Thymus (tissue), 14 donors: ENCODE measurements at places on chromosomes 5 and 9.

DNA sequence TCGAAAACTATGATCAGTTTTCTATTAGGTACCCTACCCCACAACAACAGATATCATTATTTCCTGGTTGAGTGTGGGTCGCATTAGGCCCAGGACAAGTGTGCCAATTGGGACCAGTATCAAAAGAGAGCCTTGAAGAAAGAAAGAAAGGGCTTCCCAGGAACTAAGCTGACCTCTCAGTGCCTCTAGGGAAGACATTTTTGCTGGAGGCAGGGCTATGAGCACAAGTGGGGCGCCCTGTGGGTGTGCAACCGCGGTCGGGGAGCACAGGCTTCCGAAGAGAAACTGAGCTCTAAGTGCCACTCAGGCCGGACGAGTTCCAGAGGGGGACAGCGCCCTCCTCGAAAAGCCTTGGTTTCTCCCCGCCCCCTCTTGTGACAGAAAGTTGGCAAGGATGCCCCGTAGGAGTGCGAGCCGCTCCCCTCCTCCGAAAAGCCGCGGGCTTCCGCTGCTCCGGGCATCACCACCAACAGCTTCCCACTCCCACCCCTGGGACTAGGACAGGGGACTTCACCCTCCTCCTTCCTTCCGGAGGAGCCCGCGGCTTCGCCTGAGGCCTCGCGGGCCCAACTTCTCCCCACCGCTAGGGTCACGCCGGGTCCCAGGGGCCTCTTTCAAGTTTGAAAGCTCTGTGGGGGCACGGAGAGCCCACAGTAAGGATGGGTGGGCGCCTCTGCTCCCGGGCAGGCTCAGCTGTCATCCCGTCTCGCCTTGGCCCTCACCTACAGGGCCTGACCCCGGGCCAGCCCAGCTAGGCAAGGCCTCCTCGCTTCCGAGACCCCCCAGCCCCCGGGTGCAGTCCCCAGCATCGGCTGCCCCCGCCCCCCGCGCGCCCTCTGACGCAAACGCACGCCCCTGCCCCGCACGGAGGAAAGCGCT lies 2.0 kb downstream of the NR2F1-AS1 start:
- DNase-seq: no peak

DNA sequence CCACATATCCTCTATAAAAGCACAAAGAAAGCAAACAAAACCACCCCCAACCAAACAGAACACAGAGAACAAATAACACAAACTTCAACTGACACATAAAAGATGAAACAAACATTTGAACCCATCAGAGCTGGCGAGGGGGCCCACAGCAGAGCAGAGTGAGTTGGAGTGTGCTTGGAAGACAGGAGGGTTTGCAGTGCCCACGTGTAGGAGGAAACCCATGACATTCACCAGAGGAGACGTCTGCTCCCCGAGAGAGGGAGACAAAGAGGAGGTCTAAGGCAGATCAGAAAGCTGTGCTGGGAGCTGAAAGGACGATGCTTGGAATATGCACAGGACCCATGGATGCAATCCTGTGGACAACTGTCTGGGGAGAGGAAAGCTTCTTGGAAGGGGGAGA lies 27.0 kb downstream of the MRPL36 start:
- peak; percentile 15 for DNase-seq

DNA sequence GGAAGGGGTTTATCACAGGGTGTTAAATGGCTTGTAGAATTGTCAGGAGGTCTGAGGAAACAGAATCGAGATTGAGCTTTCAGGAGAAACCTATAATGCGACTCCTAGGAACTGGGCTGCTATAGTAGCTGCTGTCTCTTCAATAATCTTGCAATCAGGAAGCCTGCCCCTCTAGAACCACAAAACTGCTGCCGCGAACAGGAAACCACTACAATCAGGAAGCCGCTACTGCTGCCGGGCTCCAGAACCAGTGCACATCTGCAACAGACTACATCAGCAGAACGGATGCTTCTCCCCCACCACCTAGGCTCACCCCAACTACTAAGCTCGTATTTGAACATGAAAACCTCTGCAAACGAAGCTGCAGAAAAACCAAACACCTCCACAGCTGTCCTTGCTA lies 31.6 kb downstream of the TNFSF8 start:
- DNase-seq: peak; percentile 80

GRCh38 chr5:57725658-57726504 lies 243.3 kb upstream of the ACTBL2 start:
- DNase-seq: no peak

DNA sequence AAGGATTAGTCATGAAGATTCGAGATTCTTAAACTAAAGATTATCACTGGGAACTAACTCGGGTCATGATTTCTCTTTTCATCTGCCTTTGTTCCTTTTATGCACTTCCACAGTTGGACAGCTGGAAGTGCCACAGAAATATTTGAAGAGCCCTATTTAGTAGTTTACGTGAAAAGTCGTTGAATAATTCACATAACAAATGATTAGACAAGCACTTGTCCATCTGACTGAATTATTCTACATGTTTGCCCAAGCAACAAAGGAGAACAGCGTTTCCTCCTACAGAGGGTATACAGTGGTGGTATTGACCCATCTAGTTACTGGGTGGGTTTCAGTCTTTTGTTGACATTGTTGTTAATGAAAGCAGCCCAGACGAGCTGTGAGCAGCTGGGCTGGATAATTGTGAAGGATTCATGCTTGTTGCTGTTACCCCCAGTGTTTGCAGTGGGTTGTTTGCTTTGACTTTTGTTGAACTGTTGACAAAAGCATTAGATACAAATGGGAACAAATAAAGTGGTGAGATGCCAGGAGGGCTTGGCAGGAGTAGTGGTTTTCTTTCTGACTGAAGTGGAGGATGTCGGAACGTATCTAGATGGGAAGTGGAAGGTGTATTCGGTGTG lies 96.2 kb downstream of the TLE4 start:
- DNase-seq: no peak

DNA sequence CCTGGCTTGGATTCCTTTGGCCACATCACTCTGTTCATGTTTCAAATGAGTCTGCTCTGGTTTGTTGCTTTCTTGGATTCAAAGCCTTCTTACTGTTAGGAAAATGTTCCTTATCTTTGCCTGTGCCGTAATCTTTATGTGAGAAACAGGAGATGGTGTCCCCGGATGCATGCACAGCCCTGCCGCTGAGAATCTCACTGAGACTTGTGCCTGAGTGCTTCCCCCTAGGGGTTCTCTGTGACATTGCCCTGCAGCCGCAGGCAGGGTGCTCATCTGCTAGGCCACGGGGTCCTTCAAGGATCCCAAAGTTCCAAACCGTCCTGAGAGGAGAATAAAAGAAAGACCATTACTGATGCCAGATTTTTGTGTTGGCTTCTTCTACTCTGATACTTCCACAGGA lies 81.4 kb upstream of the ANKRD55 start:
- no peak for DNase-seq

- no peak for DNase-seq
Observed at GRCh38 chr9:85421641-85422040, 320.1 kb downstream of the AGTPBP1 start.

GRCh38 chr5:55222985-55223811 lies 3.9 kb downstream of the MCIDAS start:
- no peak for DNase-seq

- no peak for DNase-seq
Observed at GRCh38 chr5:159971514-159971913, 37.4 kb upstream of the TTC1 start.

GRCh38 chr5:65018763-65019162 lies 250.0 kb downstream of the CWC27 start:
- no peak for DNase-seq

DNA sequence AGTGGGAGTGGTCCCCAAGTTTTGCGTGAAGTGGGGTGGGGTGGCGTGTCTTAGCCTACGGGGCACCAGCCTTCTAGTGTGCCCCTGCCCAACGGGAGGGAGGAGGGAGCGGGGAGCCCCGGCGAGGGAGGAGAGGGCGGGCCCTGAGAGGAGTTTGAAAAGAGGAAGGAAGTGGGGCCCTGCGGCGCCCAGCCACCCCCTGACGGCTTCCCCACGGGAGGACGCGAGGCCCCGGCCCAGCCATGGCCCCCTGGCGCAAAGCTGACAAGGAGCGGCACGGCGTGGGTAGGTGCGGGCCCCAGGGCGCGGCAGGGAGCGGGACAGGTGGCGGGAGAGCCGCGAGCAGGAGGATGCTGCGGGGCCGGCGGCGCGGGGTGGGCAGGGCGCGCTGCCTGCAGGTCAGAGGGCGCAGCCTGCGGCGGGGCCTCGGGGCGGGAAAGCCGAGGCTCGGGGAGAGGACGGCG lies at the start of gene DOCK2:
Gene DOCK2 (plus strand): TSS at position 191 of the 464 bp plus-strand sequence. CDS start 52 bp downstream, at position 243.
- peak; percentile 61 for DNase-seq

DNA sequence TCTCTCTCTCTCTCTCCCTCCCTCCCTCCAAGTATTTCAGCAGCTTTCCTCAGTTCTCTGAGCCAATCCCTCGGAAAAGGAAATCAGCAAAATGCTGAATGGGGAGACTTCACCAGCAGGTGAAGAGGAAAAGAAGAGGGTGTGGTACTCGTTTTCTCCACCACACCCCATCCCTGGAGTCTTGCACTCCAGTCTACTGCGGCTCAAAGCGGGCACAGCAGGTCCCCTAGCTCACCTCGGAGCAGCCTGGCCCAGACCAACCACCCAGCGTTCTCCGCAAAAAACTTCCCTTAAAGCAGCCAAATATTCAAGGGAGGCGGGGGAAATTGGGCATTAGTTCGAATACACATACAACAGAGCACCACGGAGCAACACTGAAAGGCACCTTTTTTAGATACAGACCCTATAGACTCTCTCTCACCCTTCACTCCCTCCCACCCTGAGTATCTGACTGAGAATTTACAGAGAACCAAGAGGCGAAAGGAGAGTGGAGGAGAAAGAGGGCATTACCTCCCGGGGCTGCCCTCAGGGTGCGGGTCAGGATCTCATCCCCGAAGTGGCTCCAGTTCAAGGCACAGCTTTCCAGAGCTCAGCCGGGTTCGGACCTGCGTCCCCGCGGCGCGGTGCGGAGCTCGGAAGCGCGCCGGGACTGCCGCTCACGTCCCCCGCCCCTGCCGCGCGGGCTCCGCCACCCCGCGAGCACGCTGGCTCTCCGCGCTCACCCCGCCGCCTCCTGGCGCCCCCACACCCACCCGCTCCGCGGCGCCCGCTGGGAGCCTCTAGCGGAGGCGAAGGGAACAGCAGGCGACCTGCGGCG lies 1638.5 kb upstream of the C9orf72 start:
- DNase-seq: peak; percentile 13

- DNase-seq: no peak
Observed at GRCh38 chr5:43006424-43007202, 33.5 kb downstream of the ANXA2R start.

DNA sequence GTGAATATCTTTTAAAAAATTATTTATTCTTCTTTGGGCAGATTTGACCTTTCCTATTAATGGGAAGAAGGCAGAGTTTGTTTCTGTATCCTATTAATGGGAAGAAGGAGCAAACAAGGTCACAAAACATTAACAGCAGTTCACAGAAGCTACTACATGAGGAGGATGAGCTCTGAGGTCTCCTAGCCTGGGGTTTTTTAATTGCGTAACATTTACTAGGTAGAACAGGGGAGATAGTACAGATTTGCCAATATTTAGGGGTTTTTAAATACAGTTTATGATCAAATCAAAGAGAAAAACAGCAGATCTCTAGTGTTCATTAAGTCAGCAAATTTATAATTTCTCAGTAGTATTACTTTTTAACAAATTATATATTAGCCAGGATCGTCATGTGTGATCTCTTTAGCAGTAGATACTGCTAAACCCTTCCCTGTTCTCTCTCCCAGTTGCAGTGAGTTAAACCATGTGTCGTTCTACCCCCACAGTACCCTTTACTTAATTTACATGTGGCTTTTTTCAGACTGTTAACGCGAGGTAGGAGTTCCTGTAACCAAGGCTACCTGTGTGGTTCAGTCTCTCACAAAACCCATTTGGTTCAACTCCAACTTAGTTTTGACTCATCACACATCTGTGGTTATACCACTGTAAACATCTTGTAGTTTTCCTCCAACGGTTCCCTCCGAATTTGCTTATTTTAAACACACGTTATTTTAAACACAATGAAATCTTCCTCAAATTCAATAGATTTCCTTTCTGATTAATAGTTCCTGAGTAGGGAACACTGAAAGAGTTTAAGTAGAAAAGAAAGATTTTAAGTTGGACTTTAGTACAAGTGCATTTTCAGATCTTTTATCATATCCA lies 13.3 kb downstream of the SLC25A46 start:
- no peak for DNase-seq

GRCh38 chr5:151570512-151571269 lies 20.4 kb downstream of the FAT2 start:
- DNase-seq: no peak

DNA sequence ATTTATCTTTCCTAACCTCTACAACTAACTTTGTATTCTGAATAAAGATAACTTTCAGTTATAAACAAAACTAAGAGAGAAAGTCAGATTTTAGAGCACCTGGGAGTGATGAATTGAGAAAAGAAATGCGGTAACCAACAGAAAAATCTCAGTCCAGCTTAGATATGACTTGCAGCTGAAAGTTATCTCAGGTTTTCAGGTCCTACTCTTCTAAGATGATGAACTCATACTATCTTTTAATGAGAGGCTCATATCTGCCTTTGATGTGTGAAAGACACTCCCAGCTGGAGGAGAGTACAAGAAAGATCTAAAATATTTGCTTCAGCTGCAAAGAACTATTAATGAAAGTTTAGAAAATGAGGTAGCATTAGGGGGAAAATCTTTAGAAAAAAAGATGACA lies 190.5 kb downstream of the DENND1A start:
- DNase-seq: no peak

DNA sequence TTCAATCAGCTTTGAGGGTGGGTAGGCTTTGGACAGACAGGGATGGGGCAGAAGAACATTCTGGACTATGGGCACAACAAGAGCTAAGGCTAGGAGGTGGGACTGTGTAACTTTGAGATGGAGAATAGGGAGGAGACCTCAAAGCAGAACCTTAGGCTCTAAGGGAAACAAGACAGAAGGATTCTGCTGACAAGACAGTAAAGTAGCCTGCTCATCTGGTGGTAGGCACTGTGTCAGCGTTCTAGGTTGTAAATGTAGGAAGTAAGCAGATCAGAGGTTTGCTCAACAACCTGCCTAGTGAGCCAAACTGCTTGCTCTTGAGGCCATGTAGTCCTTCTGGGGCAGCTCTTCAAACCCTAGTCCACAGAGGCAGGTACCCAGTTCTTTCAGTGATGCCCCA lies 15.0 kb upstream of the IL12B start:
- no peak for DNase-seq

GRCh38 chr9:8430945-8431344 lies 631.4 kb upstream of the DMAC1 start:
- DNase-seq: no peak

DNA sequence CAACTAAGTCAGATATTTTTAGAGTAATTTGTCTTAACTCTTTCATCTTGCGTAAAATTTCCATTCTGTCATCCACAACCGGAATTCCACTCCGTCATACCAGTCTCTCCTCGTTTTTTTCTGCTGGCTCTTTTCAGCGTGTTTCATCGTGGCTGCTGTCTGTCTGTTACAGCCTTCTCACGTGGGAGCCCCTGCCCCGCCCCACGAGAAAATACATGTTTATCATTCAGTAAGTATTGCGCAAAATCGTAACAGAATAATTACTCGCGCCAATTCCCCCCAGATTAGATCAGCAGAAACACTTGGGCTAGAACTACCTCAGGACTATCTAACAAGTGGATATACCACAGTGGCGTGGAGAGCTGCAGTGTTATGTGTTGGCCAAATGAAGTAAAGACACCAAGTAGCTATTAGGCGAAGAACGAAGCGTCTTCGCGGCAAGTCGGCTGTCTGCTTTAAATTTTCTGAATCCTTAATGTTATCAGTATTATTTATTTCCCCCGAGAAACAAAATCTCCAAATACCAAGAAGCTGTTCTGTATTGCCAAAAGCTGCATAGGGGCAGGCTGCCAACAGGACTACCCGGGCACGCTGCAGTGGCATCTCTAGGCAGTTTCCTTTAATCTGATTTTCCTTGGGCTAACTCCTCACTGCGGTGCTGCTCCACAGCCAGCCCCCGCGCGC lies 566 bp upstream of the FOCAD start:
- peak; percentile 28 for DNase-seq
